ENCODE measurements at places on chromosomes 4 and X.

GRCh38 chrX:74246524-74246923 lies 57.5 kb upstream of the ZCCHC13 start:
- no peak for DNase-seq

GRCh38 chr4:65249111-65249510 lies 421.2 kb downstream of the EPHA5 start:
- DNase-seq = no peak

- no peak for DNase-seq
These were observed 51.9 kb upstream of the RBM47 start for GRCh38 chr4:40681600-40681999.

DNA sequence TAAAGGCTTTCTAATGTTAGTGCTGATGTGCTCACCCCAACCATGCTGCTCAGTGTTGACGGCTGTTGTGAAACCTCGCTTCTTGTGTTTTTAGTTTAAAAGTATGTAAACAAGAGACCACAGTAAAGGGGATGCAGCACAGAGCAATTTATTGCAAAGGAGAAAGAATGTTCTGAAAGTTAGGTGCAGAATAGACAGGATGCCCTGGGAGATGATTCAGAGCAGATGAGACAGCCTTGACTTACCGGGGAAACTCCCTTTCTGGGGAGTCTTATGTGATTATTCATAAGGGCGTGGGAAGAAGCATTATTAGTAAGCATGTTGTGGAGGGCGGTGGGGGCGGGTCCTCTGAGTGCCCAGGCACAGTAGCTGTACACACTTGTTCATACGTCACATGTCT lies 47.7 kb downstream of the EVC start:
- no peak for DNase-seq

DNA sequence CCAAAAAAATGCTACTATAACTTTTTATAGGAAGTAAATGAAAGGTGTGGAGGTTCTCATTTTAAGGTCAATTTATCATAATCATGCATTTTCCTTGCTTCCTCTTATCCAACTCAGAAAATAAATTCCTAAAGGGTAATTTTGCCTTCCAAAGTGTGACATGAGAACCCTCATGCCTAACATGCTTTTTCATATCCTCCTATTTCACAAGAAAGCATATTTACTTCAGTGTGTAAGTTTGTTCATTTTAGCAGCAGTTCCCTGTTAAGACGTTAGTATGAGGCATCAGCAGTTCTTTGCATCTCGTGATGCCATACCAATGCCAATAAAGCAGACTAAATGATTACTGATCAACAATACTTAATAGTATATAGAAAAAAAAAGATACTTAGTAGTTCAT lies 18.4 kb downstream of the WDFY3 start:
- DNase-seq = no peak

All from lower lobe of right lung (tissue), 2 donors.